Cerebellar cortex (tissue), 1 donor: ENCODE measurements at places on chromosomes 12 and 14.

- DNase-seq: no peak
These were observed 87.7 kb downstream of the GPR135 start for GRCh38 chr14:59377491-59377890.

- no peak for DNase-seq
These were observed 163.6 kb upstream of the TBX3 start for GRCh38 chr12:114847441-114848035.

GRCh38 chr14:84555493-84555892 is 974.5 kb upstream of the FLRT2 start:
- DNase-seq: no peak

DNA sequence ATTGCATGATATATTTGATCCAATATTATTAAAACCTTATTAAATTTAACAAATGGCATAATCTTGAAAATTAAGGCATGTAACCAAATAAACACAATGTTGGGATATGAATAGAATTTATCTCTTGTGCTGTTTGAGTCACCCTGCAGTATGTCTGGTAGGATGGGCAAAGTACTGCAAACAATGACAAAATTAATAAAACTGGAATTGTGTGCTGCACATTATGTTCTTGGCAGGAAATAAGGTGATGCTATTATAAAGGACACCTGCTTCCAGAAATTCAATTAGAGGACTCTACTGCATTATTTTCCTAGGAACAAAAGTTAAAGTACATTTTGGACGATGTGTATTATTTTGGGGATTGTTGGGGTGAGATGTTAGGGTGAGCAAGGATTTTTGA is 132.7 kb downstream of the PPFIA2 start:
- DNase-seq: peak; percentile 74

DNA sequence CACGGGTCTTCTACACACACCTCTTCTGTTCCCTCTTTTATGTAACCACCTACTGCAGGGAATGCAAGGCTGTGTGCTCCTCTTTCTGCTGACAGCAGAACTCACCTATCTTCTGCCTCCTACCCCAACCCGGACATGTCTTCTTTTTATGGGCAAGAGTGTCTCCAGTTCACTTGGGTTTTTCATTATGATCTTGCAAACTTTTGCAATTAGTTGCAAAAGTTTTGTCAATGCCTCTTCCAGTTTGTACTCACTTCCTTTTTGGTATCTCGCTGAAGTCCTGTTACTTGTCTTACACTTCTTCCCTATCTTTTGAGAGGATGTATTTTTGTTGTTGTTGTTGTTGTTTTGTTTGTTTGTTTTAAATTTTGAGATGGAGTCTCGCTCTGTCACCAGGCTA is 50.6 kb downstream of the DRAM1 start:
- DNase-seq: no peak

GRCh38 chr12:39441963-39442830 is 723 bp downstream of the KIF21A start:
- DNase-seq: peak; percentile 64

DNA sequence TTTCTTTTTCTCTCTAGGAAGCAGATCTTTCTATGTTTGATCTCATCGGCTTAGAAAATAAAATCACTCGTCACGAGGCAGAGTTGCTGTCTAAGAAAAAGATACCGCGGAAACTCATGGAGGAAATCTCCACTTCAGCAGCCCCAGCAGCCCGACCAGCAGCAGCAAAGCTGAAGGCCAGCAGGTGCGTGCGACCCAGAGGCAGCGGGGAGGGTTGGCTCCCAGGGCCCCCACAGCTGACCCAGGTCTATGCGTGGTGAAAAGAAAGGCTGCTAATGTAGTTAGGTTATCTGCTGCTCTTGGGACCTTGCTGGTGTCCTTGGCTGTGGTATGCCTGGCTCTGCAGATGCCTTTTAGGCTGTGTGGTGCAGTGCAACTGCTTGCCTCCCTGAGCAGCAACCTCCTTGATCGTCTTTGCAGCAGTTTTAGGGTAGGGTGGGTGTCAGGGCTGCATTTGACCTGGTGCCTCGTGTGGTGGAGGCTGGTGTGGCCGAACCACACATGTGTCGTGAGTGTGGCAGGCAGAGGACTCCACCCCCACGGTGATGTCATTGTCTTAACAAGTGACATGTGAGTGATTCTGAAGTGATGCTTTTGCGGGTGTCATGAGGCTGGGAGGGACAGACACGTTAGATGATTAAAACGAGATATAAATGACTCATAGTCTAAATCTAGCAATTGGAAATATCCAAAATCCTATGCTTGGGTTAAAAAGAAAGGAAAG is 68.6 kb downstream of the EP400 start:
- DNase-seq: no peak

DNA sequence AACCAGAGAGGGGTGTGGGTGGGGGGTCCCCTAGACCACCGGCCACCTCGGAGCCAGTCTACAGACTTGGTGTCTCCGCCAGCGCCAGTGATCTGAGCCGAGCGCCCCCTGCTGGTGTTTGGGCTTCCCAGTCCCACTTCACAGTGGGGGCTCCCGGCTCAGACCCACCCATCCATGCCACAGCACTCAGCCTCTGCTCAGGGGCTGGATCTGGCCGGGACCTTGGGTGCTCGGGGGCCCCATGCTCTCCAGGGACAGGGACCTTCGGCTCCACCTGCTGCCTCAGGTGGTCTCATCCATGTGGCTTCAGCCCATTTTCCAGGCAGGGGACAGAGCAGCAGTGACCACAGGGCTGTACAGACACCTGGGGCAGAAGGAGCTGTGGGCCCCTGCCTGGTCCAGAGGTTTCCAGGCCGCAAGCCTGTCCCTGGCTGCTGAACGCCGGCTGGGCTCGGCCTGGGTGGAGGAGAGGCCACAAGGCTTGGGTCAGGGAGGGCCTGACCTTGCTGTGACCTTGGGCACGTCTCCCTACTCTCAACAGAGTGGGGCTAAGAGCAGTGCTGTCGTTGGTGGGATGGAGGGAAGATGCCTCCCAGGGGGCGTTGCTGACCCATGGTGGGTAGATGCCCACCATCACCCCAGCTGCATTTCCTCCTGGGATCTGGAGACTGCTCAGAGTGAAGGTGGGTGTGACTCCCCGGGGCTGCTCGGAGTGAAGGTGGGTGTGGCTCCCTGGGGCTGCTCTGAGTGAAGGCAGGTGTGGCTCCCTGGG is 86.3 kb downstream of the KIF26A start:
- no peak for DNase-seq

- DNase-seq: no peak
These were observed 18.7 kb downstream of the PRKD1 start for GRCh38 chr14:29908652-29909577.

GRCh38 chr14:55450987-55451386 is 10.6 kb upstream of the TBPL2 start:
- DNase-seq: no peak

DNA sequence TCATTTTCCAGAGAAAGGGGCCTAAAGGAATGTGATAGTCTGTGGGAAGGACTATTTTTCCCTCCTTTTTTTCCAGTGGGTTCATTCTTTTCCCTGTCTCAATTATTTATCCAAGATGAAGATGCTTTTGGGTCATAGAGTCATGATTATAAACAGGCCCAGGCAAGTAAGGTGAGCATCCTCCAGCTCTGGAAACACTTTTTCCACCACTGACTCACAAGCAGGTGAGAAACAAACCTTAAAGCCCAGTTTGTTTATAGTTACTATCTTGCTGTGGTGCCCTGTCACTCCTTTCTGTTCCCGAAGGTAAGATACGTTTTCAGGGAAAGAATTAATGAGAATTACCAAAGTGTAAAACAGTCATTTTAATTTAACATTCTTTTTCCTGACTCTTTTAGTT is 107.7 kb upstream of the IFNG-AS1 start:
- DNase-seq: no peak

DNA sequence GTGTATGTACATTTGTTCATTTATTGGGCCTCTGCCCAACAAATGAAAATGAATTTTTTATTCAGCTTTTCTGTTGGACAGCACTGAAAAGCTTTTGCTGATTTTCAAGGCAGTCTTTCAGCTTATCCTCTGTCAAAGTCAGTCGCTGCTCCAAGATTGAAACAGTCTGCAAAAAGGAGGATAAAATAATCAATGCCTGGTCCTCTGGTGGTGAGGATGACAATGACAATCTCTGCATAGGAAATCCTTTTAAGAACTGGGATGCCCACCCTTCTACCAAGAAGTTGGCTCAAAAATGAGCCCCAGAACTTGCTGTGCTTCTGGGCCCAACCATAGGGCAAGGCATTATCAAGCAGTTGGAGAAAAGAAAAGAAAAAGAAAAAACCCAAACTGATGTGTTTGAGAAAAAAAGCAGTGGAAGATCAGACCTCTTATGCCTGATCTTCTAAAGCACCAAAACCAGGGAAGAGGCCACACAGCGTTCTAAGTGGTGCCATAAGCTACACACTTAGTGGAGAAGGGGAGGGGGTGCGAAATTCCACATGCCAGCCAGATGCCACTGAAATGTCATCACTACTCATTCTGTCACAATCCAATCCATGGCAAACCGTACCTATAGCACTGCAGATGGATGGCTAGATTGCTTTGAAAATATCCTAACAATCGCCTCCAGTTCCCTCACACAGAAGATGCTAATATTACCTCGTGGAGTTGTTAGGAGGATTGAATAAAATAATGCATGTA is 69.0 kb upstream of the DUSP6 start:
- no peak for DNase-seq

DNA sequence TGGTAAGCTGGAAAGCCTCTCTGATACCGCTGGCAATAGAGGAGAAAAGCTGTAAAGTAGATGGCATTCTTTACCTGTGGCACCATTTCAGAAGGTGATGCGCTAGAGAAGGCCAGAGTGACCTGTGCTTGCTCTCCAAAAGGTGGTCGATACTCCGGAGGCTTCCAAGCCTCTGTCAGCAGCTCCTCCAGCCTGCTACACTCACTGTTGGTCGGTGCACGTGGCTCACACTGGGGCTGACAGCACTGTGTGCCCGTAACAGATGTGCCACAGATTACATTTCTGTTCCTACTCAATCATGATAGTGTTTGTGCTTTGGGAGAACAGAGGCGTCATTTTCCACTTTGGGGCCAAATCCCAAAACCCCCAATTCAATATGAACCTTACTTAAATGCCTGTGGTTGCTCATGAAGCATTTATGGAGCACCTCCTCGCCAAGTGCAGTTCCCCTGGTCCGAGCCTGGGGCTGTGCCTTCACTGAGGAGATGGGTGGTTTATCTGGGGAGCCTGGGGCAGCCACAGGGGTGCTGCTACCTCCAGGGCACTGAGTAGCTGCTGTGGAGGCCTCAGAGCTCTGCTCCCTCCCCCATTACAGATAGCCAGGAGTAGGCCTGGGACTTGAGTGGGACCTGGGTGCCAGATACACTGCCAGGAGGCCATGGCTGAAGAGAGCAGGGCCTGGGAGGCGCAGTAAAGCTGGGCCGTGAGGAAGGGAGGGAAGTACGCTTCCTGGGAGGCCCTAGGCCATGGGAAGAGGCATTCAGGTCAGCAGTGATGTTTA is 26.8 kb downstream of the CCNK start:
- no peak for DNase-seq
